ENCODE measurements at places on chromosomes 2 and 18.

DNA sequence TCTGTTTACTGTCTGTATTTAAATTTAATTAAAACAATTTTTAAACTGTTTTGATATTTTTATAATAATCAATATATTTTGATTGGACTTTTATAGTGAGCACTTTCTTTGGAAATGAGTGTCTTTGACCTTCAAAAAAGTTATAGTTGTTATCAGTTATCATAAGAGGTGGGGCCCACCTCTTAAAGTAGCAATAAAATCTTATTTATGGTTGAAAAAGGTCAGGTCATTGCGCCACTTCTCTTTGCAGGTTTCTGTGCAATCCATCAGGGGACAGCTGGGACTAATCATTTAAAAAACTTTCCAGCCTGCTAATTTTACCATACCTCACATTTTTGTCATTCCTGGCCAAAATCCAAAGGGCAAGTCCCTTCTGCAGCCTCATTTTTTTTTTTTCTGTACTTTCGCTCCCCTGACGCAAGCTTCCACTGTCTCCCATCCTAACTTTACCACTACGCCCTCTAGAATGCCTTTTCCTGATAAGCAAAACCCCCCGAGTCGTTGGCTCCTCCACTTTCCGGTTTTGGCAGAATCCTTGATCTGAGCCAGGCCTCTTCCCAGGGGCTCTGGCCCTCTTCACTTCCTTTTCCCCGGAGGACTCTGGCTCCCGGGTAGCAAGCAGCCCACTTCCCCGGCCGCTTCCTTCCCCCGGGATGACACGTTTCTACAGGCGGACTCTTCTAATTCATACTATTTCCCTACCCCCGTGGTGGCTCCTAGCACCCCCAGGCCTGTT lies 1.1 kb upstream of the SEH1L start:
- DNase-seq, result peak; percentile 60

GRCh38 chr18:45303026-45303425 lies 312.2 kb upstream of the SLC14A2 start:
- DNase-seq, result no peak

DNA sequence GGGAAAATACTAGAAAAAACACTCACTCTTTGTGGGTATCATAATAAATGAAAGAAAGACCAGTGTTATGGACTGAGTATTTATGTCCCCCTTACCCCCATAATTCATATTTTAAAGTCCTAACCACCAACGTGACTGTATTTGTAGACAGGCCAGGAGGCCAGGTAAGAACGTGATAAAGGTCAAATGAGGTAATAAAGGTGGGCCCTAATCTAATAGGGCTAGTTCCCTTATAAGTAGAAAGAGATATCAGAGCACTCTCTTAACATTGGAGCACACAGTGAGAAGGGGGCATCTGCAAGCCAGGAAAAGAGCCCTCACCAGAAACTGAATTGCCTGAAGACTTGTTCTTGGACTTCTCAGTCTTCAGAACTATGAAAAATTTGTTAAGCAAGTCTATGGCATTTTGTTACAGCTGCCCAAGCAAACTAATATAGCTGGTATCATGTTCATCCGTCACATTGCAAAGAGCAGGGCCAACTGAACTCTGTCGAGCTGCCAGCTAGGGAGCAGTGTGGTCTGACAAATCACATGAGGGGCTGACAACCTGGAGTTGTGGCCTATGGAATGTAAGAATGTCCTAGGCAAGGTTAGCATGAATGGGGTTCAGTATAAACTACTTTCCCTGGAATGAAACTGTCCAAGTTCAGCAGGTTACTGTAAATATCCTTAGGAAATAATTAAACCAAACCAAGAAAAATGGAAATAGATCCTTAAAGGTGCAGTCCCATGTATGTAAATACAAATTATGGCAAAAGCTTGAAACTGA lies 280.9 kb downstream of the ZNF385B start:
- DNase-seq, result no peak

DNA sequence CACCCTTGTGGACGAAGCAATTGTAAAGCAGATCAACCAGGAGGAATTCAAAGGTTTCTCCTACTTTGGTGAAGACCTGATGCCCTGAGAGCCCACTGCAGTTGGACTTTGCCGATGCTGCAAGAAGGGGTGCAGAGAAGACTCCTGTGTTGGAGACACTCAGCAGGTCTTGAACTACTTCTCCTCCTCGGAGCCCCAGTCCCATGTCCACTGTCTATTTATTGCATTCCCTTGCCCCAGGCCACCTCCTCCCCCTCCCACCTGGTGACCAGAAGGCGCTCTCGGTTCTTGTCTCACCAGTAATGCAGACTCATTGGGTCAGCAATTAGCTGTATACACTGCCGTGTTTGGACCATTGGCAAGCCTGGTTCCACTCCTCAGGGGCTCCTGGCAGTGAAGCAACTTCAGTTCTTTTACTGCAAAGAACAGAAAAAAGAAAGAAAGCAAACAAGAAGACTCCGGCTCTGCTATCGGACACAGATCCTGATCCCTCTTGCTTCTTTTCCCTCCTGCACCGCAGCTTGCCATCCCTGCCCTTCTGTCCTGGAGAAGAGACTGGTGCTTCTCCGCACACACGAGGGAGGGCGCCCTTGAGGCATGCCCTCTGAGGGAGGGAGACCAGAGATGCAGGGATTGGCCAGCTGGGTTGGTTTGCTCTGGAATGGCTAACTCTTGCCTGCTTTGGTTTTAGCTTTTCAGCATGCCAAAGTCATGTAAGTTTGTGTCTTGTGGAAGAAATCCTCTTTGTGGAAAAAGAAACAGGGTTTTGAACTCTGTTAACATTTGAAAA lies 112.2 kb upstream of the EPAS1 start:
- DNase-seq, result peak; percentile 84

- DNase-seq, result no peak
Observed at GRCh38 chr18:58305792-58306191, 261.8 kb downstream of the NEDD4L start.

GRCh38 chr2:67666386-67667053 lies 269.4 kb downstream of the ETAA1 start:
- no peak for DNase-seq

- DNase-seq, result no peak
Observed at GRCh38 chr2:154599189-154599588, 99.3 kb upstream of the KCNJ3 start.

DNA sequence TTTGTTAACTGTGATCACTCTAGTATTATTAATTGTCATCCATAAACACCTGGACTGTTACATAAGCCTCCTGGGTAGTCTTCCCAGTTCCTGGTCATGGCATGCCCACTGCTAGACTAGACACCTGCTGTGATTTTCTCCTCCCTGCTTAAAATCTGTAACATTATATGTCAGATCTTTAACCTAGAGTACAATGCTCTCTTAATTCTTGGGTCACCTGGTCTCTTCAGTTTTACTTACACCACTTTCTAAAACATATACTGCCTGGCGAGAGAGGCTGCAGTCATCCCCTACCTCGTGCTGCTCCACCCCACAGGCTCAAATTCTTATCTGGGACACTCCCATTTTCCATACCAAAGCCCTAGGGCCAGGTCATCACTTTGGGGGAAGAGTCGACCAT lies 161.3 kb downstream of the CDH2 start:
- DNase-seq, result no peak

GRCh38 chr2:38232454-38232853 lies 144.6 kb downstream of the ATL2 start:
- DNase-seq, result no peak

- peak; percentile 38 for DNase-seq
Observed at GRCh38 chr2:102141011-102141943, 1.3 kb upstream of the IL1R1 start.

DNA sequence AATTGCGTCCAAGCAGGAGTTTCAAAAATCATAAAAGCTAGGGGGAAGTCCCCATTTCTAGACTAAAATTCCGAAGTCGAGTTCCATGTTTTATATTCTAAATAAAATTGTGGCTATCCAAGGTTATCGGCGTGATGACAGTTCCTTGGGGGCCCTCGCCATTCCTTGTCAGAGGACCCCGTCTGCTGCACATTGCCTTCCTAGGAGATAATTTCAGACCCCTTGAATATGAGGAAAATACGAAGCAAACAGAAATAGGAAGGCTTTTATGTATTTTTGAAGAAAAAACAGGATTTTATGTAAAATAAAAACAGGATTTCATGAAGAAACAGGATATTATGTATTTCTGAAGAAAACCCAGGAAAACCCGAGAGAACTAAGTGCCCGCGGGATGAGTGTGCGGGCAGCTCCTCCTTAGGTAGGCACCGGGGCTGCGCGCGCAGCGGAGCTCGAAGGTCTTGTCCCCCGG lies 465 bp upstream of the PLEKHA3 start:
- no peak for DNase-seq

DNA sequence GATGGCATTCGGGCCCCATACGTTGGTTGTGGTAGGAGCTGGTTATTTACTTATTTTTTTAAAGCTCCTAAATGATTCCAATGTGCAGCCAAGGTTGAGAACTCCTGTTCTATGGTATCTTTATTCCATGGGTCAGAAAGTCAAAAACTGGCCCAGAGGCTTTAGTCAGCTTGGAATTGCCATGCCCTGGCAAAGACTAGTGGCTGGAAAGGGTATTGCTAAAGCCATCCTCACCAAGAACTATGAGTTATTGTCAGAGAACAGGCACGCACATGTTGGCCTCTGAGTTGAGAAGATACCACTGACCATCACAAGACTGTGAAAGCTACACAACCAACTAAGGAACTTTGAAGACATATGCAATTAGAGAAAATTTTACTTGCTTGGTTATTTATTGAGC lies 47.9 kb upstream of the ACMSD start:
- DNase-seq, result peak; percentile 13

DNA sequence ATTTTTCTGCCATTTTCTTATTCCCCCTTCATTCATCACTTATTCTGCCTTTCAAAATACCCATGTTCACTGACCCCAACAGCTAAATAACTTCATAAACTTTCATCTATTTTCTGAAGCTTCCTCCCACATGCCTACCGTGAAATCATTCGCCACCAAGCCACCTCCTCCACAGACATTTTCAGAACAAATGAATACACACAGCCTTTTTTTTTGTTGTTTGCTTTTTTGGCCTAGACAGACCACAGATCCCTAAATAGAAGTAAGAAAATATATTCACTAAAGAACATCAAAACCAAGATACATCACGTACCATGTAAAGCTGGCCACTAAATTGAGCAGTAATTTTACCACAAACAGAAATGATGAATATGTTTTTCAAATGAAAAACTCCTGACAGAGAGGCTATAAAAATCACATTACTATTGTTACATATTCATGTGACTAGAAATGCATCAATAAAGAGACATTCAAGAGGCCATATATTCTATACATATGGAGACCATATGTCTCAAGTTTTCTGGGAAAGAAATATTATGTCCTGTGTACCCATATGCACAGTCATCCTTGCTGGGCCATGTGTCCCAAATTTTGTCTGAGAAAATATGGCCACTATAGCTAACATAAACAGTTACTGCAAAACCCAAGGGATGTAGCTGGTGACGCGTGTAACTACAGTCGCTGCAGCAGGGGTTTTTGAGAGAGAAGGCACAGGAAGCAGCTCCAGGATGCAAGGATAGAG lies 200.3 kb downstream of the FBXO15 start:
- no peak for DNase-seq
